Chondrocyte (in vitro differentiated cells): ENCODE measurements at places on chromosomes 12 and 14.

DNA sequence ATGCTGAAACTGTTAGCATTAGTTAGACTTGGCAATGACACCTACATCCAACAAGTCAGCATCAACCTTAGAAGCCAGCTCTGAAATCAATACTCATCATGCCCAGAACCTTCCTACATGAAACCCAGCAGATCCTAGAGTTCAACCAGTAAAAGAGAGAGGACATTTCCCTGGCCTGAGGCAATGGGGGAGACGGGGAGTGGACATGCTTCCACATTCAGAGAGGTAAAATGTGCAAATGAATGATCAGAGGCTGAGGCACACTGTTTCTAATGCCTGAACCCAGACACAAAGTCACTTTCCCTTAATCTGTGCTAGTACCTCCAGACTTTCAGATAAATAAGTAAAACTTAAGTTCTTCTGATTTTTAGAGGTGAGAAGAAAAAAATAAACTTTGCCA is 34.5 kb downstream of the ERO1A start:
- no peaks in the 10 kb centered on the region for H3K4me1 ChIP-seq
- peaks cover 16% of the 10 kb centered on the region for H3K36me3 ChIP-seq
- DNase-seq = no peak
- no peaks in the 10 kb centered on the region for H3K27me3 ChIP-seq
- H3K4me3 ChIP-seq = no peak overlapping the region

DNA sequence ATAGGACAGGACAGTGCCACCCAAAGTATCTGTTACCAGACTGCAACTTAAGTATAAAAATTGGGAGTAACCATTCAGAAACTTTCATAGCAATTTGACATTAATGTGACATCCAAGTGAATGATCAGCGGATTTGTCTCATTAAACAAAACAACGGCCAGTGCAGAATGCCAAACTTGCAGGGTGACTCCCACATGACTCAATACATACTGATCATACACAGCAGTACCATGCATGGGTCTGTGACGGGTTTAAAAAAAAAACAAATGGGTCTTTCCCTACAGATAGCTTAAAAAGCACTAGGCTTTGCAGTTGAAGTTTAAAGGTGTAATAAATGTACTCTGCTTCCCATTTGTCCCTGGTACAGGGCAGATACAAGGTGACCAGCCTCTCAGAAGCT is 116.6 kb downstream of the SLC35F4 start:
- no peaks in the 10 kb centered on the region for H3K27me3 ChIP-seq
- H3K36me3 ChIP-seq = no peaks in the 10 kb centered on the region
- DNase-seq = no peak
- no peaks in the 10 kb centered on the region for H3K4me1 ChIP-seq
- H3K27ac ChIP-seq = no peak overlapping the region

DNA sequence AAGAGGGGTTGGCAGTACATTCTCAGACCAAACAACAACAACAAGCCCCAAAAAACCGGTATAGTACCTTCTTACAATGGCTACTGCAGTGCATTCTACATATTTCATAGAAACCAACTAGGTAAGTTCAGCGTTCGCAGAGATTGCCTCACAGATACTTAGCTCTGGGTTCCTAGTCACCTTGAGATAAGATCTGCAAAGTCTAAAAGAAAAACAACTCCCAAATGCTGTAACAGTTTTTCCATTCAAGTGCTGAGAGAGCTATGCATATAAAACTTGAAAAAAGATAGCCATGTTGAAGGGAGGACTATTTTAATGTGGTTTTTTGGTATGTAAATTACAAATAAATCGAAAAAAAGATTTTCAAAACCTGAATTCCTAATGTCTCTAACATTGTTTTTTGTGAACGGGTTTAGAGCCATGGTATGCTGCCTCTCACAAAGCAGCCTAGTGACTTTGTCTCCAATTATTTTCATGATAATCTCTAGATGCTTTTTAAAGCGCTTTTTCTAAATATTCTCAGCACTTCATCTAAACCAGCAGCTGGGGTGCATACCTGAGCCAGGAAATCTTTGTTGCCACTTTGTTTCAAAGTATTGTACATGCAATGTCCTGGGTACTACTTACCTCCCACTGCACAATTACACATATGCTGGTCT is 56.6 kb upstream of the CRACR2A start:
- no peak overlapping the region for H3K4me3 ChIP-seq
- H3K36me3 ChIP-seq = peaks cover 5% of the 10 kb centered on the region
- no peak for DNase-seq
- H3K27me3 ChIP-seq = no peaks in the 10 kb centered on the region
- H3K4me1 ChIP-seq = no peaks in the 10 kb centered on the region

- H3K4me3 ChIP-seq = no peak overlapping the region
- peaks cover 15% of the 10 kb centered on the region for H3K27me3 ChIP-seq
- H3K27ac ChIP-seq = no peak overlapping the region
- no peak for DNase-seq
- no peaks in the 10 kb centered on the region for H3K4me1 ChIP-seq
- no peaks in the 10 kb centered on the region for H3K36me3 ChIP-seq
Measured at GRCh38 chr14:55426891-55427290, 13.5 kb downstream of the TBPL2 start.

DNA sequence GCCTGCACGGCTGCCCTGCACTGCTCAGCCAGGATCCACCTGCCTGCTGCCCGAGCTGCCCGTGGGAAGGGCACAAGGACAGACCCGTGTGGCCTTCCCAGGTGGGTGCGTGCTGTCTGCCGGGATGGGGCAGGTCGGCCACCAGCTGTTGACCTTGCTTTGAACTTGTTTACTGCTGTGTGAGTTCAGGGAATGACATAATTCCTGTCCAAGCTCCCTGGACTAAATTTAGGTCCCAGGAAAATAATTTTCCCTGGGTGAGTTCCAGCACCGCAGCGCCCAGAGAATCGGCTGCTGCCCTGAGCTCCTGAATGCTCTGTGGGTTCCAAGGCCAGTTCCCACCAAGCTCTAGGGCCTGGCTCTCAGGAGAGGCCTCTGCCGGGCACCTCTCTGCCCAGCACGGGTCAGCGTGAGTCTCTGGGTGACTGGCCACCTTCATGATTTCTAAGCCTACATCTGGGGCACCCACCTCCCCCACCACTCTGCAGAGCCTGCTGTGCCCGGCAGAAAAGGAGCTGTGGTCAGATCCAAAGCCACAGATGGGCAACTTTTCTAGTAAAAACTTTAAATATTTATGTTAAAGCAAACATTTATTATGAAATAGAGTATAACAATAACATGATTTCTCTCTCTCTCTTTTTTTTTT is 27.2 kb upstream of the MLXIP start:
- no peaks in the 10 kb centered on the region for H3K27me3 ChIP-seq
- H3K4me1 ChIP-seq = peaks cover 11% of the 10 kb centered on the region
- peaks cover 1% of the 10 kb centered on the region for H3K36me3 ChIP-seq
- no peak overlapping the region for H3K4me3 ChIP-seq
